ENCODE measurements at places on chromosomes 6 and 20.

DNA sequence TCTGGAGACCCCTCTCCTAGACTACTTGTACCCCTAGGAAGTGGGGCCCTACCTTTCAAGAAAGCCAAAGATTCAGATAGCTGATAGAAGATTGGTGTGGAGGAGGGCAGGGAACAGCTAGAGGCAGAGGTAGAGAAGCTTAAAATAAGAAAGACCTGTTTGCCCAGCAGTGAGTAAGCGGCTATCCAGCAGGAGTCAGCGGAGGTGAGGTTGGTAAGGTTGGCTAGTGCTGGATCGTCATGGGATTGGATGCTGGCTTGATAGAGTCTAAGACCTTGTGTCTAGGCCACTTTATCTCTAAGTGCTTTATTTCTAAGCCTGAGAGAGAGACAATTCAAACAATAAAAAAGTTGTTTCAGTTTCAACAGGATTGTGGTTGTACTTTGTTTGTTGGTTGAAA lies 19.1 kb downstream of the ANKS1A start:
- no peaks in the 10 kb centered on the region for H3K27me3 ChIP-seq
- DNase-seq: no peak

GRCh38 chr6:166197361-166197760 lies 29.7 kb upstream of the TBXT start:
- H3K4me3 ChIP-seq: no peak overlapping the region
- no peak overlapping the region for H3K27ac ChIP-seq
- H3K4me1 ChIP-seq: peaks cover 3% of the 10 kb centered on the region
- peaks cover 5% of the 10 kb centered on the region for H3K27me3 ChIP-seq
- H3K36me3 ChIP-seq: no peaks in the 10 kb centered on the region

DNA sequence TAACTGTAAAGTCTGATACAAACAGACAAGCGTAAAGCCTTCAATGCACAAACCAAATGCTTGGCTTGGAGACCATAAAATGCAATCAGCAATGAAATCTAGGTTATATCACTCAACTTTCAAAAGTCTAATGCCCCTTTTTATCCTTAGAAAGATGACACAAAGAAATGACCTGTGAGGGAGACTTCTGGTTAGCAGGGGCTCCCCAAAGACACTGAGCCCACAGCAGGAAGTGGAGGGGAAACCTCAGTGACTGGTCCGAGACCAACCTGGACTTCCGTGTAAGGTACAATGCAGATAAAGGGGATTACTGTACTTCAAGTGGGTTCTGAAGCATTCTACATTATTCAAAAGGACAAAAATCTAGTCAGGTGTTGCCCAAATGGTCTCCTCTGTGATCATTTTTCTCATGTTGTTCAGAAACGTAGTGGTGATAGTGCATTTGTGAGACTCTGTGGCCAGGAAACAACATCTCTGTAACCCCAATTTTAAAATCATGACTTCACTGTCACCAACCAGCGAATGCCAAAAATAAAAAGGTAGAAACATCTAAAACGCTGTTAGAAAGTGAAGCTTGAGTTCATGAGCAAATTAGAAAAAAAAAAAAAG lies 88.2 kb downstream of the HIVEP2 start:
- no peaks in the 10 kb centered on the region for H3K27me3 ChIP-seq
- H3K27ac ChIP-seq: no peak overlapping the region
- no peak for DNase-seq

DNA sequence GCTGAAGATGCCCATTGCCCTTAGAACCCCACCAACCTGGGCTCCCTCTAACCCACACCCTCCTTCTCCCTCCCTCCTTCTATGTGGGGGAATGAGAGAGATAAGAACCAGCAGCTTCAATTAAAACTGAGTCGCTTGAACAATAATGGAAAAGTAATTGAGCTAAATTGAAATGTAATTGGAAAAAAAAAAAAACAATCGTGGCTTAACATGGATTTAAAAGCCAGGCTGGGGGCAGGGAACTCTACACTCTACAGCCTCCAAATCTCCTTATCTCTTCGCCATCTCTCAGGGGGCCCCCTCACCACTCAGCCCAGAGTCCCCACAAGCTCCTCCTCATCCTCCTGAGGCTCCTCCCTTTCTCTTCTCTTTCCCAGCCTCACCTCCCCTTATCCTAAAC lies 83.2 kb downstream of the MDGA1 start:
- no peak overlapping the region for H3K27ac ChIP-seq
- no peaks in the 10 kb centered on the region for H3K36me3 ChIP-seq
- no peak for DNase-seq
- no peaks in the 10 kb centered on the region for H3K4me1 ChIP-seq
- H3K4me3 ChIP-seq: no peak overlapping the region
- H3K27me3 ChIP-seq: no peaks in the 10 kb centered on the region

GRCh38 chr6:25922301-25922700 lies 8.2 kb downstream of the SLC17A2 start:
- no peaks in the 10 kb centered on the region for H3K27me3 ChIP-seq
- no peak overlapping the region for H3K4me3 ChIP-seq
- DNase-seq: no peak
- no peaks in the 10 kb centered on the region for H3K4me1 ChIP-seq
- H3K27ac ChIP-seq: no peak overlapping the region

DNA sequence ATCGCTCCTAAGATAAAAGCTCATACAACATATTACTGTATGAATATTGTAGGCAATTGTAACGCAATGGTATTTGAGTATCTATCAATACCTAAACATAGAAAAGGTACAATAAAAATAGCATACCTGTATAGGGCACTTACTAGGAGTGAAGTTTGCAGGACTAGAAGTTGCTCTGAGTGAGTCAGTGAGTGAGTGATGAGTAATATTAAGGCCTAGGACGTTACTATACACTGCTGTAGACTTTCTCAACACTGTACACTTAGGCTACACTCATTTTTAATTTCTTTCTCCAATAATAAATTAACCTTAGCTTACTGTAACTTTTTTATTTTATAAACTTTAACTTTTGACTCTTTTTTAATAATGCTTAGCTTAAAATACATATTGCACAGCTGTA lies 546.9 kb downstream of the HACE1 start:
- H3K36me3 ChIP-seq: no peaks in the 10 kb centered on the region
- no peaks in the 10 kb centered on the region for H3K4me1 ChIP-seq
- no peaks in the 10 kb centered on the region for H3K27me3 ChIP-seq
- no peak overlapping the region for H3K4me3 ChIP-seq
- no peak for DNase-seq

GRCh38 chr6:106220485-106220884 lies 105.1 kb downstream of the ATG5 start:
- H3K36me3 ChIP-seq: no peaks in the 10 kb centered on the region
- no peak overlapping the region for H3K4me3 ChIP-seq
- DNase-seq: no peak
- H3K4me1 ChIP-seq: no peaks in the 10 kb centered on the region

DNA sequence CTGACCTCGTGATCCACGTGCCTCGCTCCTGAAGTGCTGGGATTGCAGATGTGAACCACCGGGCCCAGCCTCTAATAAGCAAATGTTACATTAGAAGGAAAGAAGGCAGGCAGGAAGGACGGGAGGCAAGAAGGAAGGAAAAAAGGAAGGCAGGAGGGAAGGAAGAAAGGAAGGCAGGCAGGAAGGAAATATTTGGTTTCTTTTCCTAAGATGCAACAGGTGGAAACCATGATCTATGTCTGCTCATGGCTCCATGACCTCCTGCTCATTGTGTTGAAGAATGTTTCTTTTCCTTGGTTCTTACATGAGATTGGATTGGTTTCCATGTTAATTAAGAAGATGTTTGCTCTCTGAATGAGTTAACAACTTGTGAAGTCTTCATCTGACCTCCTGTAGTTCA lies 91.8 kb upstream of the SNX9 start:
- no peak for DNase-seq
- no peaks in the 10 kb centered on the region for H3K27me3 ChIP-seq
- no peaks in the 10 kb centered on the region for H3K36me3 ChIP-seq
- H3K27ac ChIP-seq: no peak overlapping the region

DNA sequence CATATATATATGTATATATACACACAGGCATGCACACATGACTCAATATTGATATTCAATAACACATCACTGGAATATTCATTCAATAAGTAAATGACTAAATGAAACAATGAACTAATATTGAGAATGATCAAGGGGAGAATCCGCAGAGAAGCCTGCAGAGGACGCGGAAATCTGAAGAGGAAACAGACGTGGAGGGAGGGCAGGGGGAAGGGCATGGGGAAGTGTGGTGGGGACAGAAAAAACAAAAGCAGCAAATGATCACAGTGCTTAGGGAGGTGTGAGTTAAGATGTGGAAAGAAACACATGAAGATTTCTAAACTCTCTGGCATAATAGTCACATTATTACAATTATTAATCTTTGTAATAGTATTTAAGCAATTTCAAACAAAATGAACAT lies 14.5 kb downstream of the PERP start:
- no peak overlapping the region for H3K4me3 ChIP-seq
- no peak overlapping the region for H3K27ac ChIP-seq
- DNase-seq: no peak
- H3K36me3 ChIP-seq: peaks cover 3% of the 10 kb centered on the region

DNA sequence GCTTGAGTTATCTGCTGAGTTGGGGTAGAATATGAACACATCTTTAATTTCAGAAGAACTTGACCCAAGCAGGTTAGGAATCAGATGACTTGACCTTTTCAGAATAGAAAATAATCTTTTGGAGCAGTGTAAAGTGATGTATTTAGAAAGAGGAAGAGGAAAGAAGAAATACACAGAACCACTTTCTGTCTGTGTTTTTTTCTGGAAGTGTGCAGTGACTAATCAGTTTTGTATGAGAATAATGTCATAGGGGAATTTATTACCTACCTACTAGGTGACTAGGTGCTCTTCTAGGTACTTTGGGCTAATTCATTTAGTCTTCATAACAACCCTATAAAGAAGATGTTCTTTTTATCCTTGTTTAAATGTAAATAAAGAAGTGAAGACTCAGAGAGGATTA lies 3.0 kb downstream of the PPP1R14C start:
- H3K27me3 ChIP-seq: peaks cover 37% of the 10 kb centered on the region
- H3K36me3 ChIP-seq: no peaks in the 10 kb centered on the region
- no peak overlapping the region for H3K4me3 ChIP-seq
- H3K4me1 ChIP-seq: peaks cover 4% of the 10 kb centered on the region
- DNase-seq: no peak
- H3K27ac ChIP-seq: no peak overlapping the region

DNA sequence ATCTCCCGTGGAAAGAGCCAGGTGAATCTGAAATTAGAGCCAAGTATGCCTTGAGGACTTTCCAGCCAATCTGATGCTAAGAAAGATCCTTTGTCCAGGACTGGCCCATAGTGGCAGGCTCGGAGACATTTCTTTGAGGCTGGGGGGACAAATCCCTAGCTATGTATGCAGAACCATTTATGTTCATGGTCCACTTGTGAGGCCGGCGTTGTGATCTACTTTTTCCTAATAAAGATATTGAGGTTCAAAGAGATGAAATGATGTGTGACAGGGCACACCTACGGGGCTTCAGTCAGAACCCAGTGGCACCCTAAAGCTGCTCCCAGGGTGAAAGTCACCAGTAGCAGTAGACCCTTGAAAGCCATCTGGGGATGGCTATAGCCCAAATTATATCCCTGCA lies 120.3 kb upstream of the MAFB start:
- no peaks in the 10 kb centered on the region for H3K4me1 ChIP-seq
- no peak overlapping the region for H3K4me3 ChIP-seq
- H3K27me3 ChIP-seq: no peaks in the 10 kb centered on the region
- no peak overlapping the region for H3K27ac ChIP-seq
- H3K36me3 ChIP-seq: no peaks in the 10 kb centered on the region

- no peak overlapping the region for H3K4me3 ChIP-seq
- no peak for DNase-seq
- no peaks in the 10 kb centered on the region for H3K27me3 ChIP-seq
Measured at GRCh38 chr6:167811040-167811439, 15.7 kb upstream of the AFDN start.

GRCh38 chr6:157194643-157195042 lies 128.7 kb downstream of the TMEM242 start:
- no peaks in the 10 kb centered on the region for H3K27me3 ChIP-seq
- H3K4me1 ChIP-seq: no peaks in the 10 kb centered on the region
- H3K4me3 ChIP-seq: no peak overlapping the region

DNA sequence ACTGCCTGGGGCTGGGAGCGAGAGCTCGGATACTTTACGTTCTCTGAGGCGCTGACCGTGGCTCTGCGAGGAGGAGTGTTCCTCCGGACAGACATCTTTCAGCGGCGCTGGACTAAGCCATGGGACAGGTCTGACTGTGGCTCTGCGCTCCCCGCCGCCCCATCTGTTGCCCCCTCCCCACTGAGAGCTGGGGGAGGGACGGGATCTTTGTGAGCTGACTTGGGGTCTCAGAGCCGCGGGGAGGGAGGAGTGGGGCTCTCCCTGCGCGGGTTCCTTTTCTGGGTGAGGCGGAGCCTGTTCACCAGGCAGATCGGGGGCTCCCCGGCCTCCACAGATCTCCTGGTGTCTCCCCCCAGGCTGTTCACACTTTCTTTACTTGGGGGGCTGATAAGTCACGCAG lies 11.3 kb upstream of the GATA5 start:
- no peak overlapping the region for H3K27ac ChIP-seq
- H3K36me3 ChIP-seq: no peaks in the 10 kb centered on the region
- H3K4me1 ChIP-seq: peaks cover 6% of the 10 kb centered on the region

- no peak overlapping the region for H3K27ac ChIP-seq
- H3K4me3 ChIP-seq: no peak overlapping the region
- no peaks in the 10 kb centered on the region for H3K4me1 ChIP-seq
- no peaks in the 10 kb centered on the region for H3K36me3 ChIP-seq
Measured at GRCh38 chr6:35280903-35281302, 16.7 kb upstream of the DEF6 start.

- H3K27ac ChIP-seq: no peak overlapping the region
- DNase-seq: no peak
- H3K27me3 ChIP-seq: no peaks in the 10 kb centered on the region
- H3K36me3 ChIP-seq: no peaks in the 10 kb centered on the region
Measured at GRCh38 chr6:130382872-130383490, 17.2 kb downstream of the TMEM200A start.

GRCh38 chr6:69881322-69882151 lies 15.2 kb downstream of the COL19A1 start:
- H3K27me3 ChIP-seq: no peaks in the 10 kb centered on the region
- H3K4me1 ChIP-seq: no peaks in the 10 kb centered on the region
- no peak for DNase-seq
- H3K27ac ChIP-seq: no peak overlapping the region

DNA sequence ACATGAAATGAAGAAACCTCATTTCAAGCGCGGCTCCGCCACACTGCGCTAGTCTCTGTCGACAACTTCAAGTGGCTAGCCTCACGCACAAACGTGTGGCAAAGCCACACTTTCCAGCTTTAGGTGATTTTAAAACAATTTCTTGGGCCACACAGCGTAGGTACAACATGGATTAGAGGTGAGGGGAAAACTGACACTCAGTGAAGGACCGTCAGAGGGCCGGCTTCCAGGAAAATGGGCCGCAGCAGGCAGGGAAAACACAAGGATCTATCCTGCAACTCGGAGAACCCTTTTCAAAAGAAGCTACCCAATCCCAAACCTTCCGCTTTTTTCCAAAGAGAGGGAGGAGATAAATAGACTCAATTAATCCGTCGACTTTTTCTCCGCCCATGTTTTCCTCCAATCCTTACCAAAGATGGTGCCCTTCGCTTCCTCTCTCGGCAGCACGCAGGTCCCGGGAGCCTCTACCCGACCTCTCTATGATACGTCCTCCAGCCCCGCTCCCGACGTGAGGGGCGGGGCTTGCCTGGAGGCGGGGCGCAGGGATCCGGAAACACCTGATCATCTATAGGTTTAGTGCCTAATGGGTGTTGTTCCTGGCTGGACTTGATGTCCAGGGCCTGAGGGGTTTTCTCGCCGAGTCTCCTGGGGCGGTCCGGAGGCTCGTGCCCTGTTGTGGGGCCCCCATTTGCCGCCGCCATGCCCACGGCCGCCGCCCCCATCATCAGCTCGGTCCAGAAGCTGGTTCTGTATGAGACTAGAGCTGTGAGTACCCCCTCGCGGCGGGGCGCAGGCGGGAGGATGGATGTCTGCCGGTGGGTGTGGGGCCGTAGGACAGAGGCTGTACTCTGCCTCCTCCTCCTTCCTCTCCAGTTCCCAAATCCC lies at the start of the genes AK9 and FIG4:
TSS of gene AK9 (minus strand) at position 466 of the 885 bp plus-strand sequence. CDS start 15,457 bp downstream, outside the sequence.
TSS of gene FIG4 (plus strand) at position 560 of the 885 bp plus-strand sequence. CDS start at position 700, 140 bp downstream.
- no peaks in the 10 kb centered on the region for H3K36me3 ChIP-seq
- no peaks in the 10 kb centered on the region for H3K27me3 ChIP-seq
- 0 out of 2 replicates have a peak, but pooled peaks cover 2% of the 10 kb centered on the region for H3K4me1 ChIP-seq
- peak; percentile 78 for DNase-seq
